ENCODE measurements at places on chromosomes 3 and 15. TPM values are rescaled to one million over a fixed set of nuclear protein-coding genes. Genes with fewer than 3 reads are reported as not detected.

- DNase-seq, result no peak
These were observed 1.6 kb downstream of the ANKRD63 start for GRCh38 chr15:40281057-40281800.

- DNase-seq, result no peak
These were observed 314.1 kb upstream of the TGFBR2 start for GRCh38 chr3:30292192-30292893.

DNA sequence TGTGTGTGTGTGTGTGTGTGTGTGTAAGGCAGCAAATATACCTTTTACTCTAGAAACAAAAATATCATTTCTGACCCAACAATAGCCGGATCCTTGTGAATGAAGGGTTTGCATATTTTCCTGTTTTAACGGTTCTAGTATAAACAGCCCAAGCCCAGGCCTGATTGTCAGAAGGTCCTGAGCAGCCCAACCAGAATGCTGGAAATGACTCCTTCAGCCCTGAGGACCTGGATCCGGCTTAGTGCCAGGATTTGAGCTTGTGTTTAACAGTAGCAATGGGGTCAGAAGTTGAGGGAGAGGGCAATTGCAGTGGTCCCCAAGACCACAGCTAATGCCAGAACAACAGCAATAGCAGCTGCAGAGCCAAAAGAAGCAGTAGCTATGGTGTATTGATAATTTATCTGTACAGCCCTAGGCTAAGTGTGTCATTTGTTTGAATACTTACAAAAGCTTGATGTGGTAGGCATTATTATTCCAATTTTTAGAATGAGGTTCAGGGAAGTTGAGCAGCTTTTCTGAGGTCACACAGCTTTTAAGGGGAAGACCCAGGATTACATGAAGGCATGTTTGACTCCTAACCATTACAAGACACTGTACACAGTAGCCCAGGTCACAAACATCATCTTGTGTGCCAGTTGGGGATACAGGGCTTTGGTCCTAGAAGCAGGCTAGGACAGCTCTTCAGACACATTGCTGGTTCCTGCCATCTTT lies 12.8 kb downstream of the FOXL2 start:
- DNase-seq, result no peak

Gene COLQ
- 24.3 TPM for total RNA-seq

Gene UCN2
- not detected for total RNA-seq
